Stimulated activated CD4-positive, alpha-beta T cell treated with anti-CD3 and anti-CD28 coated beads, Interleukin-4, amount 100 ng/mL, for 4 hours (primary cell): ENCODE measurements at places on chromosomes 2 and 18.

DNA sequence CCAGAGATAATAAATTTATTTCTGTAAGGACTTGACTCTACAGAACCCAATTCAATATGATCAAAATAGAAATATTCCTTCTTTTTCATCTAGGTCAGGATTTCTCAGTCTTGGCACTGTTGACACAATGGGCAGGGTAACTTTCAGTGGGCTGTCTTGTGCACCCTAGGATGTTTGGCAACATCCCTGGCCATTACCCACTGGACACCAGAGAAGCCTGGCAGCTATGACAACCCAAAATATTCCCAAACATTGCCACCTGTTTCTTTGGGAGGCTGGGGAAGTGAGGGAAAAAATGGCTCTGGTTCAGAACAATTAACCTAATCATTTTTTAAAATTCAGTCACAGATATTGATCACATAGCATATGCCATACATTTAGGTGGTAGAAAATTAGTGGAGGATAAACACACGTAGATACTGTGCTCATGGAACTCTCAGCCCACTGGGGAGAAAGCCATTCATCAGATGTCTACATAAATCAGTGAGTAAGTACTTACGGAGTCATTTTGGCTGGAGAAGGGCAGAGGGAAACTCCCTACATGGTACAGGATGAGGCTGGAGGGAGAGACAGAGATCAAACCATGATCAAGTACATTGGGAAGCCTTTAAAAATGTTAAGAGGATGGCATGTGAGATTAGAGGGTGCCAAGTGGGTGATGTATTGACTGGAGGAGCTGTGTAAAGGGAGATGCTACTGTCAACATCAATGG, 718 bp upstream of the TNP1 start:
- DNase-seq, result no peak

GRCh38 chr2:124810132-124810531, 785.0 kb downstream of the CNTNAP5 start:
- no peak for DNase-seq

GRCh38 chr18:75829091-75829490, 401.6 kb upstream of the SMIM21 start:
- no peak for DNase-seq

- no peak for DNase-seq
These were observed 552.3 kb upstream of the SETBP1 start for GRCh38 chr18:44128365-44128764.

DNA sequence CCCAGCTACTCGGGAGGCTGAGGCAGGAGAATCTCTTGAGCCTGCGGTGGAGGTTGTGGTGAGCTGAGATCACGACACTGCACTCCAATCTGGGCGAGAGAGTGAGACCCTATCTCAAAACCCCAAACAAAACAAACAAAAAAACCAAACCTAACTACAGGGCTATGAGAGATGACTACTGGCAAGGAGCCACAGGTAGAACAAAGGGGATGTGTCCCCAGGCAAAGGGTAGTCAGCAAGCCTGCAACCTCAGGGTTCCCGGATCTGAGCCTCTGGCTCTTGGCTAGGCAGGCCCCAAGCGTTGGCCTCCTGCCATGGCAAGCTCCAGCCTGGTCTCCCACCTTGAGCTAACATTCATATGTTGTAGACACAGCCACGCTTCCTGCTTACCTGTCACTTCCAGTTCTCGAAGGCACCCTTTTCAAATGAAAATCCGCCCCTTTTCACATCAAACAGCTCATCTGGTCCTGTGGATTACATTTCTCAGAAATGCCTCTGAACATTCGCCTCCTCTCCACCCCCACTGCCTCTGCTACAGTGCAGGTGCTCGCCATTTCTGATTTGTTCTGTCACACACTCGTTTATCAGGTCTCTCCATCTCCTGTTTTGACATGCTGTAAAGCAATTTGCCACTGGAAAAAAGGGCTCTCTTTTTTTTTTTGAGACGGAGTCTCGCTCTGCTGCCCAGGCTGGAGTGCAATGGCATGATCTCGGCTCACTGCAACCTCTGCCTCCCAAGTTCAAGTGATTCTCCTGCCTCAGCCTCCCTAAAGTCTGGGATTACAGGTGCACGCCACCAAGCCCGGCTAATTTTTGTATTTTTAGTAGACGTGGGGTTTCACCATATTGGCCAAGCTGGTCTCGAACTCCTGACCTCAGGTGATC, 13.1 kb upstream of the ACTR3 start:
- peak; percentile 39 for DNase-seq

- DNase-seq, result no peak
These were observed at the start of gene PARD3B for GRCh38 chr2:204544961-204545860. TSS of gene PARD3B (plus strand) at chr2:204545475. CDS start at chr2:204546000, 525 bp downstream.

- no peak for DNase-seq
These were observed 31.1 kb upstream of the GMCL1 start for GRCh38 chr2:69798290-69798908.

- DNase-seq, result no peak
These were observed 77.0 kb downstream of the CIB4 start for GRCh38 chr2:26564121-26564644.

DNA sequence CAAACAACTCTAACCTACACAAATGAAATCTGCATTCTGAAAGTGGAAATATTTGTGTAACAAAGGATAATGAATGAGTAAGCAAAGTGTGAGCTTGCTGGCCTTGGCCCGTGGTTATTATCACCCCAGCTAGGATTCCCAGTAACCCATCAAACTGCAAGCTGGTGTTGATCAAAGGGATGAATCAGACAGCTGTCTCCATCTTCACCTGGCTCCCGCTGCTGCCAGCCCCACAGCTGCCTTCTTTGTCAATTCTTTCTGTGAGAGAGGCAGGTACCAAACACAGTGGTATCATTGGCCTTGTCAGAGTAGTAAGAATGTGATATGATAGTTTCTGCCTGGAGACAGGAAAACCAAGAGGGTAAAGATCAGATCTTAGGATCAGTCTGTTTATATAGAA, 25.2 kb upstream of the RGPD4 start:
- DNase-seq, result no peak

- no peak for DNase-seq
These were observed 126.3 kb downstream of the XRCC5 start for GRCh38 chr2:216235462-216235861.
